ENCODE measurements at places on chromosomes 6 and 20.

- DNase-seq, result no peak
Observed at GRCh38 chr6:44094403-44095242, 32.6 kb downstream of the MRPL14 start.

DNA sequence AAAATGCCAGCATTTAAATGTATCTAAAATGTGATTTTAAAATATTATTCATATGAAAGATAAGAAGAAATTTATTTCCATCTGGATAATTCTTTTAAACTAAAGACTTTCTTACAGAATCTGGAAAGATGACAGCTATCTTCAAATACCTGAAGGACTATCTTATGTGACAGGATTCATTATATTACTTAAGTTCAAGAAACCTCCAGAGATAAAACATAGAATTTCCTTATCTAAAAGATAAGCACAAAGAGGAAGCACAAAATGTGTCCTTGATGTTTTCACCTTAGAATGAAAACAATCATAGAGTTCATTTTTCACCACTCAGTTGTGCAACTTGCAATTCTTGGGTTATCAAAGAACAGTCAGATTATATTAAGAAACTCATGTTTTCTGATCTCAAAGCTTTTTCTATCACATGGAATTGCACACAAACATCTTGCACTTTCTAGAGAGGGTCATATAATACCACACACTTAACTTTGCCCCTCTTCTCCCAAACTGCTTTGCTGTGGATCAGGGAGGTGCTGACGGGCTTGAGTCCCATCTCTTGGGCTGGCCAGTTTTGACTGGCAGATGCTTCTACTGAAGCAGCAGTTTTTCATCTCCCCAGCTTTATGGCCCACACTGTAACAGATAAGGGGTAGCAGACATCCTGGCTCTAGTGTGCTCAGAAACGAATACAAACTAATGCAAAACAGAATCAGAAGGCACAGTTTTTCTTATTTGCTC, 467.4 kb downstream of the CDC5L start:
- no peak for DNase-seq

DNA sequence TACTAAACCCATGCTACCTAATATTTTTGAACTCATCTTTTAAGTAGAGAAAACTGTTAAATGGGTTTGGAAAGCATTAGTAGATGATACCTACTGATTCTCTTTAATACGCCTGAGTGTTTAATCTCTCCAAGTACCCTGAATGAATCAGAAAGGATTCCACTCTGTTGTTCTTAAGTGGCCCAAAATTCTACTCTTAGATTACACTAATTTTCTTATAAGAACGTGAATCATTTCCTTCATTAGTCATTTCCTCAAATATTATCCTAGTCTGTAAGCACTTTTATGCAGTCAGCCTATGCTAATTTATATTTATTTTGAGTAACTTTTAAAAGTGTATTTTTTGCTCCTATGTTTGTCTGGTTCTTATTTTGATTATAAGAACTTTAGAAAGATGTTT, 380.0 kb downstream of the BTBD9 start:
- no peak for DNase-seq

DNA sequence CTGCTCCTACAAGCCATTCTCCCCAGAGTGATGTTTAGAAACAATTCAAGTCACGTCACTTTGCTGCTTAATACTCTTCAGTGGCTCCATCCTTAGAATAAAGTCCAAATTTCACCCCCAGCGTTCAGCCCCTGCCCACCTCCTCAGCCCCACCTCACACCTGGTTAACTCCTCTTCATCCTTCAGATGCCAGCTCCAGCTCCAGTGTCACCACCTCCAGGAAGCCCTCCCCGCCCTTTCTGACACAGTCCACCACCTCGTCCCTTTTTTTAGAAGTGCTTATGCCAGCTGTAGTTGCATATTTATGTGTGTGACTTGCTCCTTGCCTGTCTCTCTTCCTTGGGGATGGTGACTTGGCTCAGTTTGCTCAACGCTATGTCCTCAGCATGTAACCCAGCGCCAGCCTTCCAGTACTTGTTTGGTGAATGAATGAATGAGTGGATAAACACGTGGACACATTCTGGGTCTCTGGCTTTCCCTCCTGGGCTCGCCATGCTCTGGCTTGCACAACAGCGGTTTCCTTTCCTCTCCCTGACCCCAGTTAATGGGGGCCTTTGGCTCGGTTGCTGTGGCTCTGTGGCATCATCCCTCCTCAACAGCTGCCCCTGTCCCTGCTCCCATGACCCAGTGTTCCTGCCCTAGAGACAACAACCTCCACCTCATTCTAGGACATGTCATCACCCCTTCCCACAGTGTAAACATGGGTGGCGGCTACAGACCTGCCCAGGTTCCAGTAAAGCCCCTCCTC, 3.7 kb upstream of the IP6K3 start:
- DNase-seq, result no peak

GRCh38 chr20:6051505-6051904, 2.4 kb downstream of the LRRN4 start:
- DNase-seq, result no peak

- no peak for DNase-seq
Observed at GRCh38 chr6:154653853-154654252, 79.4 kb upstream of the SCAF8 start.

DNA sequence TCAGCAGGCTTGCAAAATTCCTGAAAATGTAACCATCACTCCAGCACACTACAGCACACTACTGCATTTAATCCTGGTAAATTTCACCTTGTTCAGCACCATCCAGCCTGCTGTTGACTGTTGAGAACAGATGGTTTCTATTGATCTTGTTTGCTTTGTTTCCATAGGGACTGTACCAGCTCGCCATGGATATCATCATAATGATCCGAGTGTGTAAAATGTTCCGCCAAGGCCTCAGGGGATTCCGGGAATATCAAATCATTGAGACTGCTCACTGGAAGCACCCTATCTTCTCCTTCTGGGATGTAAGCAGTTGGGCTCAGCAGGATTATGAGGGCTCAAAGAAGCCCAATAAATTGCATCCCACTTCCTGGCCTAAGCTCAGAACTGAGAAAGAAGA, 4.1 kb downstream of the CNBD2 start:
- DNase-seq, result no peak

DNA sequence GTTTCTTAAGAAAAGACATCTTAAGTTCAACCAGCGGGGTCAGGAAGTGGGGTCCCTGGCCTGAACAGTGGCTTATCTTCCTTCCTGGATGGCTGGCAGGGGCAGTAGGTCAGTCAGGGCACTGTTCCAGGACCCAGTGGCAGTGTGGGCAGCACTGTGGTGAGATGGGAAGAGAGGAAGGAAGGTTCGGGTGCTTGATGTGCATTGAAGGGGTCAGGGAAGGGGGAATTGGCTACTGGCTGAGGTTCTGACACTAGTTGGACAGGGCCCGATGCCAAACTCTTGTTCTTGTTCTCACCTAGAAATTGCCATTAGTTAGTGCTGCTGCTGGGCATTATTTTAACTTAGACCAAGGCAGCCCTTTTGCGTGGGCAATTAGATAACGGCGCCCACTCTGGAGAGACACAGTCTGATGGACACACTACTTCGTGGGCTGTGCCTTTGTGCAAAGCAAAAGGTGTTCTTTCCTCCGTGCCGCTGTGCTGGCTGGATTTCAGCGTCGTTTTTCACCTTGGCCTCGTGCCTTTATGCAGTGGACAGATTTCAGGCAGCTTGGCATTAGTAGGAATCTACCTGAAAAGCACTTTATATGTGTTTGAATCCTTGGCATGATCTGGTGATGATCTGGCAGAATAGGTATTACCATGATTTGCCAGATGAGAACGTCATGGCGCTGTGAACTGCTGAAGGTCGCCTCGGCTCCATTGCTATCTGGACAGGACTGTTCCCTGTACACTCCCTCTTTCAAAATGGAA, 30.3 kb downstream of the UTRN start:
- no peak for DNase-seq

DNA sequence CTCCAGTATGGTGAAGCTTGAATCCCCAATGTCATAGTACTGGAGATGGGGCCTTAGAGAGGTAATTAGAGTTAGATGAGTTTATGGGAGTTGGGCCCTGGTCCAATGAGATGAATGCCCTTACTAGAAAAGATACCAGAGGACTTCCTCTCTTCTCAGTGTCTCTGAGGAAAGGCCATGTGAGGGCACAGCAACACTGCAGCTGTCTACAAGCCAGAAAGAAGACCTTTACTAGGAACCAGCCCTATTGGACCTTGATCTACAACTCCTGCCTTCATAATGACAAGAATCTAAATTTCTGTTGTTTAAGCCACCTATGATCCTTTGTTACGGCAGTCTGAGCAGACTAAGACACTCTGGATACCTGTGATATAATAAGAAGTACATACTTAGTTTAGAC, 31.4 kb upstream of the AKAP7 start:
- DNase-seq, result no peak

- peak; percentile 61 for DNase-seq
Observed at GRCh38 chr6:30720738-30721197, 616 bp downstream of the TUBB start.

- DNase-seq, result no peak
Observed at GRCh38 chr6:11586536-11586935, 49.0 kb downstream of the TMEM170B start.

DNA sequence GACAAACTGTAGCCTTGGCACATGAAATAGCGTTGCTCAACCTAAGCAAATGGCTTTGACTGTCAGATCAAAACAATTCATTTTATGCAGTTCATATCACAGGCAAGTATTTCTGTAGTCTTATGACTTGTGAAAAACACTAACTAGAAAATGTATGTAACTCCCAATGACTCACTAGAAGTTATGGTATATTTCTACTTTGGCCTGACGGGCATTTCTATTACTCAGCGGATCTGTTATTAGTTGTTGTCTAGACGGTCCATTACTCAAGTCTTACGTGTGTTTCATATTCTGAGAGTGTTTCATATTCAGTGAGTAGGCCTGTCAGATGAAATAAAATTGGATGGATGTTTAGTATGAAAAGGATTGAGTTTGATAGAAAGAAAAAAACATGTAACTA, 880.9 kb downstream of the PRIM2 start:
- no peak for DNase-seq

DNA sequence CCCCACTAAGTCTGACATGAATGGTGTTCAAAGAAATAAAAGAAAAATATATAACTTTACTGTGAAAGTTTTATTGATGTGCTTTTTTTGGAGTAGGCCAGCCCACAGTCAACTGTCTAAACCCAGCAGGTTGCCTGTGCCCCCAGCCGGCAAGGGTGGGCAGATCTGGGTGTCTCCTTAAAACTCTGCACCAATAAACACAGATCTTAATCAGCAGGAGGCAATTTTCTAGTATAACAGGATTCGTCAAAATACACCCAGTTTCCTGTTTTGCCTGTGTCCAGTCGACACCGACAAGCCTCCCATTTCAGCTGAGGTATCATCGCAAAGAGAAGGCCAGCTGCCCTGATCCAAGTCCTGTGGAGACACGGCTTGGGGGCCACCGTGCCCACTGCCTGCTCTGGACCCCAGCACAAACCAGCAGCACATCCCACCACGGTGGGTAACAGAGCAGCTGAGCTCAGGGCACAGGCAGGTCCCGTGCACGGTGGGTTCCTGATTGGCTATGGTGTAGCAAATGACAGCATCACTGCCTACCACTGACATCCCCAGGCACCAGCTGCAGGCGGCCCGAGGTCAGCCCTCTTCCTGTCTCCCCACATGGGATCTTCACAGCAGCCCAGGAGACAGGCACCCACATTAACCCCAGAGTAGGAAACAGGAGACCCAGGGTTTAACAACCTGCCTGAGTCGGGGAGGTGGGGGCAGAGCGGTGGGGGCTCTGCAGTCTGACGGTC, 15.7 kb downstream of the BMP7 start:
- DNase-seq, result no peak

DNA sequence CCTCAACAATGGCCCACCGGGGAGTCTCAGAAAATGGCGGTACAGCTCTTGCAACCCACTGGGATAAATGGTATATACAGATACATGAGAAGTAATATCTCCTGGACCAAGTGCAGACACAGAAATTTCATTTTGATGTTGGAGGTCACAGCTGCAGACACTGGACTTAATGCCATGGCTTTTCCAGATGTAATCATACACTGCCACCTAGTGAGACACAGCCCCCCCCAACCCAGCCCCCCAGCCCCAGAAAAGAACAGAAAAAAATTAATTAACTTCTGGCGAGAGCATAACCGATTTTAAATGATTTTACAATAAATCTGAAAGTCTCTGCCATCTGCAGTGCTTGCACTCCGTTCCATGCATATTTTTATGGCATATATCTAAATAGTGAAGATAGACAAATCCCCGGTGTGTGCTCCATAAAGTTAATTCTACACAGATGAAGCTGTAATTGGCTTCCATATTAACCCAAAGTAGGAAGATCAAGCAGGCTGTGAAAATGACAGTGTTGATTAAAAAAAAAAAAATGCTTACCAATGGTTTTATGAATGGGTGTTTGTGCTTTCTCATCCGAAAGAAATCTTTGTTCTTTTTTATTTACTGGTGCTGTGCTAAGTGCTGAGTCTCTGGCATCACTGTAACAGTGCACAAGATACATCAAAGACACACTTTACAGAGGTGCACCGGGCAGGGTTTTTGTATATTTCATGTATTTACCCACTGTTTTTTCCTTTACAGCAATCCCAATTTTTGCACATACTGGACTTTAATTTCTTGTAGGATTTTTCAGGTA, 804.1 kb downstream of the TFAP2A start:
- DNase-seq, result no peak

DNA sequence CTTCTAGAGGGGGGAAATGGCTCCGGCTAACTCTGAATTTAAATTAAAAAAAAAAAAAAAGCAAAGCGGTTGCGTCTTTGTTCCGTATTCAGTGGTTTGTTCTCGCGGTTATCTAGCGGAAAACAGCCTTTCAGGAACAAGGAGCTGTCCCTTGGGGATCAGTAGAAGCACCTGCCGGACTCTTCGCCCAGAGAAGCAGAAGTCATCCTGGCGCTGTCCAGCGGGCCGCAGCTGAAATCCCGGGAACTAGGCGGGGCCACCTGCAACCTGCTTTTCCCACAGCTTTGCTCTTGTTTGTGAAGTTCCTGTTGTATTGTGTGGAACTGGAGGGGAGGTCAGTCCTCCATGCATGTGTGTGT, 43.9 kb upstream of the GJE1 start:
- DNase-seq, result no peak

DNA sequence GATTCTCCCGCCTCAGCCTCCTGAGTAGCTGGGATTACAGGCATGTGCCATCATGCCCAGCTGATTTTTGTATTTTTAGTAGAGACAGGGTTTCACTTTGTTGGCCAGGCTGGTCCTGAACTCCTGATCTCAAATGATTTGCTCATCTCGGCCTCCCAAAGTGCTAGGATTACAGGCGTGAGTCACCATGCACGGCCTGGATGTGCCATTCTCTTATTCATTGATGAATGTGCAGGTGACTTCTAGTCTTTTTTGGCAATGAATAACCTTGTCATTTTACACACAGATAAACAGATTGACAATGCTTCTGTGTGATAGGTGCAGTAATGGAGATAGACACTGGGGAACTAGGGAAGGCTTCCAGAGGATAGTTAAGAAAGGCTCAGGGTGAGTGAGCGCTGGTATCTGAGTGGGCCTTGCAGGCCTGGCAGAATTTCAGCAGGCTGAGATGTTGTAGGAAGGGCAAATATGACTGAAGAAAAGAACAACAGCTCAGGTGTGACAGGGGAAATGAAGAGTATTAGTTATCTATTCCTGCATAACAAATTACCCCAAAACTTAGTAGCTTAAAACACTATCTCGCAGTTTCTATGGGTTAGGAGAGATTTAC, 23.3 kb downstream of the PPARD start:
- DNase-seq, result no peak

- DNase-seq, result no peak
Observed at GRCh38 chr20:12410783-12411182, 493.1 kb downstream of the BTBD3 start.
